ENCODE measurements at places on chromosomes 4 and X.

GRCh38 chr4:152894673-152895072 is 41.5 kb upstream of the FHDC1 start:
- no peak for DNase-seq

GRCh38 chr4:110735686-110736085 is 112.8 kb upstream of the PITX2 start:
- DNase-seq = no peak

DNA sequence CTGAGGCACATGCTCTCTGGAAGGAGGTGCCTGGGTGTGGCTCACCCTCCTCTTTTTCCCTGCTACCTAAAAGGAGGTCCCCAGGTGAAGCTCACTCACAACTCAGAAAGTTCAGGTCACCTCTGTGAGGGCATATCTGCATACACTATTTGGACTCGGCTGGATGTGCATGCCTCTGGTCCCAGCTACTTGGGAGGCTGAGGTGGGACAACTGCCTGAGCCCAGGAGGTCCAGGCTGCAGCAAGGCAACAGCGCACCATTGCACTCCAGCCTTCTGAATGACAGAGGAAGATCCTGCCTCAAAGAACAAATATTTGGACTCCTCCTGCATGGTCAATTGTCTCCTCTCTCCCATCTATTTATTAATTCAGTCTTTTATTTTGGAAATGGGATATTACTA is 46.4 kb downstream of the CPLX1 start:
- DNase-seq = no peak

DNA sequence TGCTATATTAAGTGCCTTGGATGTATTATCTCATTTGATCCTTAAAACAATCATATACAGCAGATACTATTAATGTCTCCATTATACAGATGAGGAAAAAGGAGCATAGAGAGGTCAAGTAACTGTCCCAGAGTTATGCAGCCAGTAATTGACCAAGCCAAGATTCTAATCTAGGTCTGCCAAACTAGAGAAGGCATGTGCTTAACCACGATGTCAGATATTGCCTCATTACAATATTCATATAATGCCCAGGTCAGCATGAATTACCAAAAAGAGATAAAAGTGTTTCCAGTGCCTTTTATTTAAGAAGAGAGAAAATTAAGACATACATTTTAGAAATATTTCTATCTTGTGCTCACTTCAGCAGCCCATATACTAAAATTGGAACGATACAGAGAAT is 7.1 kb downstream of the ARHGEF6 start:
- no peak for DNase-seq

DNA sequence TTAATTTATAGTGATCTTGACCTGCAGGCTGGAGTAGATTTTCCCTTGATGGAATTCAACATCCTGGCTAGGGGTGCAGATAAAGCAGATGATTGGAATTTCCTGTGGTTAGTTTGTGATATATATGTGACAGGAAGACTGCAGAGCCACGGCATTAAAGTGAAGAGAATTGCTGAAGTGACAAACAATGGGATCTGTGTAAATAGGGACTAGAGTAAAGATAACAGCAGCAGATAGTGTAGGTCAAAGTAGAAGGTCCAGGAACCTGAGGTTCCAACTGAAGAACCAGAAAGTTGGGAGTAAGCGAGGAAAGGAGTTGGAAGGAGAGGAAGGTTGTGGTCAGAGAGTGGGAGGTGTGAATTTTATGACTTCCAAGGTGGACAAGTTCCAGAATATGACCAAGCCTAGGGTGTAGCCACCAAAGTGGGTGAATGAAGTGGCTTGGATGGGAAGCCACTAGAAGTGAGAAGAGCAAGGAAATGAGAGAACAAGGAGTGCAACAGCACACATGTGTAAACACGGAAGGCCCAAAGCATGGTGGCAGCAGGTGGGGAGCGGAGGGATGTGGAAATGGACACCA is 325.0 kb downstream of the RAB28 start:
- DNase-seq = no peak

DNA sequence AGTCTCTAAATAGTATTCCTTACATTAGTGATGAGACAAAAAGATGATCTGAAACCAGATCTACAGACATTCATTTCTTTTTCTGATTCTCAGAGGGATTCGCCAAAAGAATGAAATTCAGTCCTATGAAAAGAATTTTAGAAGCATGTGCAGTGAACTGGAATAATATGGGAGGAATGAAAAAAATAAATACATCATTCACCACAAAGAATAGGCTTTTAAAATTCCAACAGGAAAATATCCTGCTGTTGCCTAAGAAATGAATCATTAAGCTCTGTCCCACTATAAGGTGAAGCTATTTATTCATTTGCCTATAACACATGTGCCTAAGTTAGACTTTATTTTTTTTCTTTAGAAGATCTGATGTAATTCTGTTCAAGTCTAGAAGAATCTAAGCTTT is 165.9 kb downstream of the IL15 start:
- DNase-seq = no peak

GRCh38 chr4:65665771-65666523 is 4.3 kb downstream of the EPHA5 start:
- no peak for DNase-seq

DNA sequence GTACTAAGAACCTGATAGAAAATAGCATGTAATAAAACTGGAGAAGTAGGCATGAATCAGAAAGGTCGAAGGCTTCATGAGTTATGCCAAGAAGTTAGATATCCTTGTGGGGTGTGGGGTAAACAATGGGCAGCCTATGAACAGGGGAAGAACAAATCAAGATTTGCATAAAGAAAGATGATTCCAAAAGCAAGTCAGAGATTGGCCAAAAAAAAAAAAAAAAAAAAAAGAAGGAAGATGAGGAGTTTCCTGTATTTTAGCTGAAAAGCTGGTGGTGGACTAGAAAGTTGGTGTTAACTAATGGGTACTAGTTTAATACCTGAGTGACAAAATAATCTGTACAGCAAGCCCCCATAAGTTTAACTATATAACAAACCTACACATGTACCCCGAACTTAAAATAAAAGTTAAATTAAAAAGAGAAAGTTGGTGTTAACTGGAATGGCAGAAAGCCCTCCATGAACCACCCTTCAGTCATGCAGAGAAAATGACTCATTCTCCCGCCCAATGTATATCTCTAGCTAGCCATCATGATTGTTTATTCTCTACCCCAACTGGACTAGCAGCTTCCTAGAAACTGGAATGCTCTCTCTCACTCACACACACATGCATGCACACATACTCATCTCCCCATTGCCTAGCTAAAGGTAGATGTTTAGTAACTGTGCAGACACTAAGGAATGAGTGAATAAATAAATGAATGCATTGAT is 41.7 kb downstream of the ATP11C start:
- no peak for DNase-seq

DNA sequence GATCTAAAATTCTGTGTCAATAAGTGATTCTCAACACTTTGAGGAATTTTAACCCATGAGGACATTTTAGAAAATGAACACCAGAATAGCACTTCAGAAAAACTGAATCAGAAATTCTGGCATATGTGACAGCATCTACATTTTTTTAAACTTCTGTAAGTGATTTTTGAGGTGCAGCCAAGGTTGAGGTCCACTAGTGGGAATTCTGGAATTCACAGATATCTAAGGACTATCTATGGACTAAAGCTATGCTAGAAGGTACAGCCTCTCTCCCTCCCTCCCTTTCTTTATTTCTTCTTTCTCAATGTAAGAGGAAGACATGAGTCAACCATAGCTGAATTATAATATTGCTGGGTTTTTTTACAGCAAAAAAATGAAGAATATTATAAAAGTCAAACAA is 508.2 kb upstream of the ATOH1 start:
- DNase-seq = no peak

DNA sequence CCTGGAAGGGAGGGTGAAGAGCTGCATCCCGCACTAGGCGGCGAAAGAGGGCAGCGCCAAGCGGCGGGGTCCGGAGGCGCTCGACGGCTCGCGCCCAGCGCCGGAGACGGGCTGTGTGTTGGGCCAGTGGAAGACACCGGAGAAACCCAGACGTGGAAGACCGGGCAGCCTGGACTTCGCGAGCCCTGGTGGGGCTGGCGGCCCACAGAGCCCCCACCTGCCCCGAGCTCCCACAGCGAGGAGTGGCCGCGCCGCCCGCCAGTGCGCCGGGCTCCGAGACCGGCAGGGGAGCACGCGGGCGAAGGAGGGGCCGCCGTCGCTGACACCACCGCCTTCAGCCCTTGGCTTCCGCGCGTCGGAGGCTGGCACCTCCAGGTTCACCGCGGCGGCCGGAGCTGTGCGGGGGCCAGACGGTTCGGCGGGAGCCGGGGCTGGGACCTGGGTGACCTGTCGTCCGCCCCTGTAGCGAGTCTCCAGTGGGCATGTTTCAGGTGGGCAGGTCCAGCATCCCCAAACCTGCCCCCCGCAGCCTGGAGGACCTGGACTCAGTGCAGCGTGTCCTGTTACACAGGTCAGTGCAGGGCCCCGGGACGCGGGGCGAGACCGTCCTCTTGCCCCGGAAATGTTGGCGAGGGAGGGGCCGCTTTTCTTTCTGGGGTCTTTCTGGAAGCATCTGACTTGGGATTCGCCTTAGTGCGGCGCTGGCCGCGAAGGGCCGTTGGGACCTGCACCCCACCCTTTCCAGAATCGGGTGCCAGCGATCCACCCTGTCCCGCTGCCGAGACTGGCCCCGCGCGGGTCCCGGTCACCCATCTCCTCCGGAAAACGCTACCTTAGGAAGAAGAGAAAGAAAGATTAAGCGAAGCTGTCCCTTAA is 9.6 kb upstream of the INTU start:
- no peak for DNase-seq

DNA sequence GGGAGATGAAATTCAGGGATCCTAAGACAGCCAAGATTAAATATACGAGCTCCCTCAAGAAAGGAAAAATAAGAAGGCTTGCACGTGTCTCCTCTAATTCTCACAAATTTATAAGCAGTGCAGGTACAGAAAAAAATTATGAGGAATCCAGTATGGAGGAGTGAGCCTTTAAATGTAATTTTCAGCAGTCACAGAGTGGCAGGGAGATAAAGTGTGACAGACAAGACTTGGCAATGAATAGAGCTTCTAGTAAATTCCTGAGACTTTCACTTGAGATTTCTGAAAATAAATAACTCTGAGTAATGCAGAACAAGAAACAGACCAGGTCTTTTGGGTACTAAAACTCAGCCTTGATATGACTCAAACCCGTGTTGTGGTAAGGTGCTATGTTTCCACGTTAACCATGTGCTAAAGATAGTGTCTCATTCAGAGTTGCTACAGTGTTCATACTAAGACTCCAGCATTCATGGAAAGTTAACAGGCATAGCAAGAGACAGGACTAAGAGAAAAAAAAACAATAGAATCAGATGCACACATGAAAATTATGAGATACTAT is 119.8 kb downstream of the SPOCK3 start:
- no peak for DNase-seq

GRCh38 chrX:10507181-10507580 is 113.2 kb downstream of the MID1 start:
- no peak for DNase-seq

DNA sequence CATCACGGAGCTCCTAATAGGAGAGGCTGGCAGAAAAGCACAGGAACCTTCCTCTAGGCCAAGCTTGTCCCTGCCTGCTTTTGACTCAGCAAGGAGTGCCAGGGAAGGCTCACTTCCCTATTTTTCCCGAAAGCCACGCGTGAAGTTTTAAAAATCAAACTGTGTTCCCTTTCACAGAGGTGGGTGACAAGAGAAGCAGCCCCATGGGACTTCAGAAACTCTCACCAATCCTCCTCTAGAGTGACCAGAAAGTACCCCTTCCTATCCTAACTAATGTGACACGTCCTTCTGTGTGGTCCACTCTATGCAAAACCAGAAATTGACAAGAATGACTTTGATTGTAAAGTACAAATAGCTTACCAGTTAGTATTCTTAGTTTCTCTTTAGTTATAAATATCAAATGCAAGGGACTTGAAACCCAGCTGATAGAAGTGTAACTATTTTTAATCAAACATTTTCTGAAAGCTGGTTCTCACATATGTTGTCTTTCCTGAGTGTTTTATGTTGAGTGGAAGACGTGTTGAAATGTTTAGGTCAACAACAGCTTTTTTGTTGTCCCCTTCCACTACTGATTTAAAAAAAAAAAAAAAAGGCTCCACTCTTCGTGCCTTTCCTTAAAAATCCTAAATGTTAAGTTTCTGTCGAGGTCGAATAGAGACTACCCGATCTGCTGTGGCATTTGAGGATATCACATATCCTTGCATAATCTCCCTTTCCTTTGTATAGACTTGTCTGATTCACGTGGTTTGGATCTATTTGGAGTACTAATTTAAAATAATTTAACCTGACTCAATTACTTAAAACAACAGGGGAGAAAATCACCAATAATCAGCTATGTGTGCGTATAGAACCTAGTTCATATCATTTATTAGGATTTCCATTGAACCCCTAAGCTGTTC is 42.1 kb downstream of the NFKB1 start:
- no peak for DNase-seq

GRCh38 chrX:143435916-143436315 is 81.4 kb downstream of the SPANXN3 start:
- DNase-seq = no peak

DNA sequence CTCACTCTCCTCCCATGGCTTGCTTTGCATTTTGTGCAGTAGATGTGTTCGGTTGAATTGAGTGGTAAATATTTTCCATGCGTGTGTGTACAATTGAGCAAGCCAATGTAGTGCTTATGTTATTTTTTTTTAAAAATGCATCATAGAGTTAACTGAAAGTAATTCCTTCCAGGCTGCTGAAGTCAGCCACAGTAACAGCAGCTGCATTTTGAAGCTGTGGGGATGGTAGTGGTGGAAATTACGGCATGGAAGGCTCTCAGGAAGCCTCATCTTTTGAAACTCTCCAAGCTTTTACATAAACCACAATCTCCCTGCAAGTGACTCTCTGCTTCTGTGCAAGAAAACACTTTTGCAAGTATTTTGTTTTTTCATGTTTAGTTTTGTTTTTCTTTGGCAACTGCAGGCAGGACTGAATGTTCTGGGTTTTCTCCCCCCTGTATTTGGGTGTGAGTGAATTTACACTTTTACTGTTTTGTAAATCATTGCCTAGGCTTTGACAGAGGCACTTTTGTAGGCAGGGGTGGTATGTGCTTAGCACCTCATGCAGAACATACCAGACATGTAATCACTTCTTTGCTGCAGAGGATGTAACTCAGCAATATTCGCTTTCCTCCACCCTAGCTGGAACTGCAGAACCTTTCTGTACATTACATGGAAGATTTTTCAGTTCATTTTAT is 56.2 kb downstream of the LRRC66 start:
- DNase-seq = no peak

- peak; percentile 72 for DNase-seq
These were observed 15.8 kb downstream of the ZCCHC12 start for GRCh38 chrX:118839334-118839958.

GRCh38 chr4:88630756-88631155 is 38.5 kb downstream of the HERC3 start:
- DNase-seq = no peak

GRCh38 chrX:74422576-74423288 is 1.4 kb downstream of the SLC16A2 start:
- no peak for DNase-seq
